ENCODE measurements at places on chromosomes 7 and 10.

DNA sequence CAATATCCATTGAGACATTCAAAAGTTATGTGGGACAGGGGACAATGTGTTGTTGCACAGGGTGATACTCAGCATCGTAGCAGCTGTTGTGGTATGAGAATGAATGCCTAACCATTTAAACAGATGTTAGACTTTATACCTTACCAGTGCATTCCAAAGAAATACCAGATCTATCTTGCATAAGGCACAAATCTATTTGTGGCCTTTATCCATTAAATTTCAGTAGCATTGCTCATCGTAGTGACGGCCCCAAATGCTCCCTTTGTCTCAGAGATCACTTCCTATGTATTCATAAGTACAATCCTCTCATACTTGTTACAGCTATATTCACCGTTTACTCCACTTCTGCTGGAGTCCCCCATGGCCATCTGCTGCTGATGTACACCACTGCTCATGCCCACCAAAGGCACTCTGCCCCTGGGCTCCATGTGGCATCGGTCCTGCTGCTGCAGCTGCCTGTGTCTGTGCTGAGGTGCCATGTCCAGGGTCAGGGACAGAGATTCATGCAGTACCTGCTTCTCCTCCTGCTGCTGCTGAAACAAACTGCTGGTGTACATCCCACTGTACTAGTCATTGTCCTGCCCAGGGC lies 96.3 kb downstream of the CPED1 start:
- no peak for DNase-seq

DNA sequence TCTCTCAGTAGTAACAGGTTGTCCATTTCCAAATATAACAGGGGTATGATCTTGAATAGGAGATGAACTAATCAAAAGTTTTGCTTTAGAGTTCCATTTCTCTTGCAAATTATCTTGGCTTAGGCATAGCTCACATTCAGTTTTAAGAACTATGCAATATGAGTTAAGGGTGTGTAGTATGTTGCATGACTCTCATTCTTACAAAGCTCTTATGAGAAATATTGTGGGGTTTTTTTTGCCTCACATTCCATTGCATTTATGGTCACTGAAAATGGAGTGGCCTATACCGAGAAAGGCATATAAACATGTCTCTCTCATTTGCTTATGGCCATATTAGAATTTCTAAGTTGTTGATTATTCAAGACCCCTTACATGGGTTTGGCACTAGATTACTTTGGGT lies 48.5 kb upstream of the LAMB1 start:
- DNase-seq = no peak

GRCh38 chr10:36437367-36437766 lies 688.0 kb upstream of the ANKRD30A start:
- DNase-seq = no peak

DNA sequence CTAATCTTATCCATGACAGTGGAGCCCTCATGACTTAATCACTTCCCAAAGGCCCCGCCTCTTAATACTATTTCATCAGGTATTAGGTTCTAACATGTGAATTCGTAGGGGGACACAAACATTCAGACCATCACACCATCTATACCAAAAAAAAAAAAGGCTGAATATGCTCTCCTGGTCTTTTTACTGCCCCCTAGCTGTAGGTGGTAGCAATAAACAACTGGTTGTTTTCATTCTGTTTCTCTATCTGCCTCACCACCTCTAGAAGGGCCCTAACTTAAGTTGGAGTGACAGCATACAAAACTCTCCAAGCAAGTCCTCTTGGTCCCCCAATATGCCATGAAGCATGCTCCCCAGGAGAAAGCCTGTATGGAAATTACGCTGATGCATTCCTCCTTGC lies 94.1 kb downstream of the GRM8 start:
- DNase-seq = no peak

DNA sequence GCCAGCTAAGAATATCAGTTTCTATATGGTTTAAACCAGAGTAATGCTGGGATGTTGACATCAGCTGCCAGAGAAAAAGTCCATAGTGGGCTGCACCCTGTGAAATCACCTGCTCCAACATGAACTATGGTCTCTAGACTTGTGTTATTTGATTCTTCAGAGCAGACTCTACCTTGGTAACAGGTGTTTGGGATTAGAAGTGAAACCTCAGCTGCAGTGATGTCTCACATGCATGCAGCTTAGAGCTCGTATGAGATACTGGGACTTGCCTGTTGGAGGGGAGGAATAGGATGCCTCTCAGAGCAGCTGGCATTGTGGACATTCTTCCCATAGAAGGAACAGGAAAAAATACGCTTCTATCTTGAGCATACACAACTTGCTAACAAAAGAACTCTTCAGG lies 287.1 kb upstream of the CSTF2T start:
- no peak for DNase-seq

GRCh38 chr7:55088107-55088506 lies 69.3 kb downstream of the EGFR start:
- DNase-seq = no peak

GRCh38 chr10:126702181-126702580 lies 31.7 kb upstream of the C10orf90 start:
- no peak for DNase-seq

DNA sequence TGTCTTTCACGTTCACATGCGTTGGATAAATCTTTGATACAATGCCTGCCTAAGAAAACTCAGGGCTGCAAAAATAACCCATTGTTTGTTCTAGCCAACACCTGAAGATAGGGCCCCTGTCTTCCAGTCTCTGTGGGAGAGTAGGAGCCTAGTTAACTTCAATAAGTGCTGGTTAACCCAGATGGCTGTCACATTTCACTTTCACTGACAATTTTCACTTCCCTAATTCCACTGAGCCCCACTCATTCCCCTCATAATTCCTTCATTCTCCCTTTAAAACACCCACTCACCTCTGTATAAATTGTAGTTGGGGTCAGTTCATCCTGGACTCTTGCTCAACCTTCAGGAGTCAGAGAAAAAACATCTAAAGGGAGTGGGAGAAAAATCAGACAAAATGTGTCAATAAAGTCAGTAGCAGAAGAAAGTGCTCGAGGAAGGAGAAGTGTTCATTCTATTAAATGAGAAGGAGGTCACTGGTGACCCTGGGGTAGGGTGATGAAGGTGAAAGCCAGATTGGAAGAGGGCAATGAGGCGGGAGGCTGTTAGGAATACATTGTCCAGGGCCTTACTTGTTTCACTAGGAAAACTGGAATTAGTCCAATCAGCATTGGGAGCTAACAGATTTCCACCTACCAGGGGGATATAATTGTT lies 51.2 kb upstream of the ABI1 start:
- DNase-seq = no peak

- DNase-seq = no peak
Observed at GRCh38 chr7:113366122-113366521, 247.8 kb upstream of the SMIM30 start.

GRCh38 chr10:15725603-15726002 lies 5.9 kb upstream of the ITGA8 start:
- DNase-seq = no peak

GRCh38 chr7:148684289-148684830 lies 14.3 kb upstream of the CUL1 start:
- DNase-seq = no peak

DNA sequence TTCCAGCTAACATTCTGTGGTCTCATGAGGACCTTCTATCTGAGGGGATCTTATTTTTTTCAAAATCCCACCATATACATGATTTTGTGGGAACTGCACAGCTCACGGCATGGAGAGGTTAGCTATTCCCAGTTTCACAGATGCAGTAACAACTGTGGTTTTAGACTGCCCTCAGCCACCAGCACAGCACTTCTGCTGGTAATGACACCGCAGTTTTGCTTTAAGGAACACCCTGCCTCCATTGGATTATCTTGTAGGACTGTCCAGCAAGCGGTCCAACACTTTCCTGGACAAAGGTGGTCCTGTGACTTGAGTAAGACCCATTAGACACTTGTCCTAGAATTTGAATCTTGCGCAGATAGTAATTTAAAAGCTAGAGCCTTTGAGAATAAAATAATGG lies 65.3 kb upstream of the SMNDC1 start:
- no peak for DNase-seq

DNA sequence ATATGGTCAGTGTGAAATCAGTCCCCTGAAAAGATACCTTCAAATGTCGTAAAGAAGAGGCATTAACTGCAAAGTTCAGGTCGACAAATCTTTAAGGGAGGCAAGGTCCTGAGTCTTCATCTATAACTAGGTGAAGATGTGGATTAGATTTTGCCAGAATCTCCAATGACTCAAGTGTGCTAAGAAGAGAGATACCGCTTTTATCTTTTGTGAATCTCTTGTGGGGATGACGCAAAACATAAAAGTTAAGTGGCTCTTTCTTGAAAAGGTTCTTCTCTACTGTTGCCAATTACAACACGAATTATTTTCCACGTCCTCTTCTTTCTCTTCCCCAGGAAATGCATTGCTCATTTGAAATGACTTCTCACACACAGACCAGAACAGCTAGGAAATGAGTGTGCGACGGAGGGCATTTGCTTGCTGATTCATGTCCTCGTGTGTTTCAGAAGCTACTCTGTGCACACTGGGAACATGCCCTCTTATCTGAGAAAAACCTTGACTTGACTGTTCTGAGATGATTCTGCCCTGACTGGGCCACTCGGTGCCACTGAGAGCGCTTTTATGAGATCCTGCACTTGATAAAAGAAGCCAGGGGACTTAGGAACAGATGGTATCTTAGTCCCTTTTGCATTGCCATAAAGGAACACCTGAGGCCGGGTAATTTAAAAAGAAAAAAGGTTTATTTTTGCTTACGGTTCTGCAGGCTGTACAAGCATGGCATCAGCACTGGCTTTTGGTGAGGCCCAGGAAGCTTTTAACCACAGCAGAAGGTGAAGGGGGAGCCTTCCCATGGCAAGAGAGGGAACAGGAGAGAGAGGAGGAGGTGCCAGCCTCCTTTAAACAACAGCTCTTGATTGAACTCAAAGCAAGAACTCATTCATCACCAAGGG lies 169.5 kb upstream of the PFKP start:
- no peak for DNase-seq

DNA sequence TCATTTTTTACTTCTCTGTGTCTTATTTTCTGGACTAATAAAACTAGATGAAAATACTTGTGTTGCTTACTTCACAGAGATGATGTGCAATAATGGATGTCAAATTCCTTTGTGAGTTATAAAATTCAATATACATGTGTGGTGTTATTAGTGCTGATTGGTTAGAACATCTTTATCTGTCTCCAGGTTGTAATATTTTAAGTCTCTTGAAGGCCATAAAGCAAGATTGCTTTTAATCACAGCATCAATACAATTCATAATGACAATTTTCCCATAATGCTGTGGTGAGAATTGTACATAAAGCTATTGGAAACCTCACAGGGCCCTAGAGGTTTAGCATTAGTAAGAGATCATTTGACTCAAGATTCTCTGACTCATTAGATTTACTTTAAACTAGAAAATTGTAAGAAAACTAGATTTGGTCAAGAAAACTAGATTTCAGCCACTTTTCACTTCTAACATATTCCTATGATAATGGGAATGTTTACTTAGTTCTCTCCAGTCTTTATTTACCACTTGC lies 963.7 kb downstream of the REEP3 start:
- DNase-seq = no peak

- DNase-seq = no peak
Observed at GRCh38 chr7:68787566-68787965, 810.7 kb upstream of the AUTS2 start.

GRCh38 chr7:83608716-83609115 lies 40.2 kb downstream of the SEMA3E start:
- DNase-seq = no peak

GRCh38 chr10:14478604-14479003 lies 147.9 kb upstream of the FRMD4A start:
- peak; percentile 85 for DNase-seq

GRCh38 chr10:119302591-119303253 lies 95.4 kb downstream of the GRK5 start:
- no peak for DNase-seq

DNA sequence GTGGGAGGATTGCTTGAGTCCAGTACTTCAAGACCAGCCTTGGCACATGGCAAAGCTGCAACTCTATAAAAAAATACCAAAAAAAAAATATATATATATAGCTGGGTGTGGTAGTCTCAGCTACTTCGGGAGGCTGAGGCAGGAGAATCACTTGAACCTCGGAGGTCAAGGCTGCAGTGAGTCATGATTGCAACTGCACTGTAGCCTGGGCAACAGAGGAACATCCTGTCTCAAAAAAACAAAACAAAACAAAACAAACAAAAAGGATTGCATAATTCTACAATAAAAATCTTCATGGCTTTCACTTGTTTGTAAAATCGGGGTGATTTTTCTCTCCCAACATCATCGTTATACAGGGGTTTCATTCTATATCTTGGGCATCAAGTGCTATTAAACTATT lies 35.1 kb downstream of the GUSB start:
- DNase-seq = no peak

DNA sequence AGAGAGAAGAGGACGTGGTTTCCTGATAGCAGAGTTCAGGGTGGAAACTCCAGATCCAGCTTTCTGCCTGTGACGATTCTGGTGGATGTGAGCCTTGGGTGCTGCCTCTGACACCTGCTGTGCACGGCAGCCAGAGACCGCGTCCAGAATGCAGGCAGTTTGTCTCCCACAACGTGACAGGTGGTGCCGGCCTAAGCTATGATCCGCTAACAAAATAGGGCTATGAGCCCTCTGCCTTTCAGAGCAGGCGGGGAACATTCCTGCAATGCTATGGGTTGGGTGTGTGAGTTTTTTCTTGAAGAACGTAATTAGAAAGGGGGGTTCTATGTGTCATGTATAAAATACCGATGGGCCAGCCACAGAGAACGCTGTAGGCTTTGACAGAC lies 297.3 kb upstream of the PRKCQ start:
- DNase-seq = peak; percentile 50
